Ovary (tissue), 10 donors: ENCODE measurements at places on chromosomes 1 and 21. TPM values are rescaled to one million over a fixed set of nuclear protein-coding genes. Genes with fewer than 3 reads are reported as not detected.

TMEM61 gene
- total RNA-seq = 2.4 TPM

MMEL1 gene
- total RNA-seq = 0.45 TPM

MROH9 gene
- not detected for total RNA-seq

HRNR gene
- not detected for total RNA-seq

STIL gene
- 1.3 TPM for total RNA-seq

FCER1G gene
- 38.0 TPM for total RNA-seq

C4BPB gene
- total RNA-seq = 14.3 TPM

DNA sequence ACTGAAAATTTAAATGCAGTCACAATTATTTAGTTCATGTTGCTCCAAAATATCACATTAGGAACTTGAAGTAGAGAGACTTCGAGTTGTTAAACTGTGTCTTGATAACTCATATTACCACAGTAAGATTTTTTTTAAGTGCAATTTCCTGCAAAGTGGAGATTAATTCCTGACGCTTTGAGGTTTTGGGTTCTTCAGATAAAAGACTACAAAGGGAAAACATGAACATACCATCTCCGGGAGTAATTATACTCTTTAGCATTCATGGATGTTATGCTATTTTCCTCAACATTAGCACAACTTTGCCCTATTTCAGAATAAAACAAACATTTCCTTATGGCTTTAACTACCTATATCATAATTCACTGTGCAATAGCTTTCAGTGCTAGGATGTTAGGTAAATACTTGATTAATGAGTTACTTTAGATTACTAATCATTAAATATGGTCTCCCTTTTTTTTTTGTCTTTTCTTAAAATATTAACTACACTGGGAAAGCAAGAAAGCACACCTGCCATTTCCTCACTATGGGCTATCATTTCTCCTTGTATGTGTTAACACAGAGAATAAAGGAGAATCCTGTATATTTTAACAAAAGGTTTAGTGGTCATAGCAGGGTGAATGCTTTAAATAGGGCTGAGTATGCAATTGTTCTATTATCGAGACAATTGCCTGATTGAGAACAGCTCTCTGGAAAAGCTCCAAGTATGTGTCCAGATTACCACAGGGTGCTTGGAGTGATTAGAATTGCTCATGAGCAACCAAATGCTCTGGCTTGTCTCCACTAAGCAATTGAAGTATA lies 252.5 kb upstream of the C1orf105 start:
- no peak for DNase-seq

GRCh38 chr1:221987860-221988520 lies 246.1 kb upstream of the DUSP10 start:
- DNase-seq = no peak

DNA sequence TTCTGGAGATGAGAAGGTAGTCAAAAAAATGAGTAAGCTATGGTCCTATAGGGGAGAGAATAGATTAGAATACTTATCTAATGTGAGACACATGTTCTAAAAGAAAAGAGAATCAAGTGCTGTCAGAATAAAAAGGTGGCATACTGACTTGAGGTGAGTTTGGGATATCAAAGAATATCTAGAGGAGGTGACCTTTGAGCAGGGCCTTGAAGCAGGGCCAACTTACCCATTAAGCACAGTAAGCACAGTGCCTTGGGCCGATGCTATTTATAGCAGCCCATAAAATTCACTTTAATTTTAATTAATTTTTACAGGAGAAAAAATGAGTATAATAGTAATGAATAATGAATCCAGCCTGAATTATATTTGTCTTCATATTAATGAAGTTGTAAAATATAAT lies 92.2 kb downstream of the XPR1 start:
- DNase-seq = no peak

DNA sequence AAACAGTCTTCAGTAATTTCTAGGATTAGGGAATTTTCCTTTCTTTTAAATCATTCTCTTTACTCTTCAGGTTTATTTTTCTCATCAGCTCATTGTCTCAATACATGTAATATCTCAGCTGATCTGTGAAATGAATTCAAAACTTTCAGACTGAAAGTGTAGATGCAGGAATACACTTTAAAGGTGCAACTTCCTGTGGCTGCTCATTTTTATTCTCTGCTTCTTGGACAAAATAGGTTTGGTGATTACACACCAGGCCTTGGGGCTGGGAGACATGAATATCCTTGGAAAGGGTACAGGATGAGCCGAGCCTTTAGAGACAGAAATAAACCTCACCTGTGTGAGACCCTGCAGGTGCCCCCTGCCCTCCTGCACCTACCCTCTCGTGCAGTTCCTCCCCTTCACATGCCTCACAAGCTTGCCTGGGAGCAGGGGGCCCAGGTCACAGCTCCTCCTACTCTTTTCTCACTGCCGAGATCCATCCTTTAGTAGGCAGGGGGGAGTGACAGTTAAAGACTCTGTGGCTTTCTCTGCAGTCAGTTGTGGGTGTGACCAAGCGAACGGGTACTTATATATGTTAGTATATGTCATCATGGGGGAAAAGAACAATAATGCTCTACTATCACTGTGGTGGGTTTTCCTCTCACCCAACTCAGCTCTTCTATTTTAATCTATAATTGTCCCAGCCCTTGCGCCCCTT lies 23.6 kb downstream of the XCL2 start:
- DNase-seq = no peak

DNA sequence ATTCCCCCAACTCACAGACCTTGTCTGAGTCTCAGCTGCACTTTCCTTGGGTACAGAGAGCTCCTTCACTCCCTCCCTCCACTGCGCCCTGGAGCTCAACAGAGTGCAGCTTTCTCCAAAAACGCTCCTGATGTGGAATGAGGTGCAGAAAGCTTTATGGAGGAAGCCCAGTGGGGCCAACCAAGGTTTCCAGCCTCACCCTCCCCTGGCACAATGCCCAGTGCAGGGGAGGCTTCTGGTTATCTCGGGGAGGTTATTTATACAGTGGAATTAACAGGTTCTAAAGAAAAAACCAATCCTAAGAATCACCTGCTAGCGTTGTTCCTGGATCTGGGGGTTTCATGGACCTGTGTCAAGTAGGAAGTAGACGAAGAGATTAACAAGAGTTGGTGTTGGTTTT lies at the start of gene ITLN1:
Gene ITLN1 (minus strand): TSS at position 139 of the 400 bp plus-strand sequence. CDS start 303 bp downstream, outside the sequence.
- no peak for DNase-seq

GRCh38 chr1:24639881-24640280 lies 3.2 kb upstream of the SRRM1 start:
- no peak for DNase-seq

GRCh38 chr1:26367441-26367840 lies 5.1 kb downstream of the ZNF683 start:
- no peak for DNase-seq
